ENCODE measurements at places on chromosomes 2 and 18.

- DNase-seq, result no peak
Measured at GRCh38 chr2:200839513-200839912, 24.9 kb downstream of the CLK1 start.

- DNase-seq, result no peak
Measured at GRCh38 chr2:85718885-85719492, 24.8 kb downstream of the GNLY start.

- no peak for DNase-seq
Measured at GRCh38 chr2:186459009-186459408, 27.1 kb upstream of the ZC3H15 start.

GRCh38 chr2:74149570-74150319, 2.0 kb upstream of the BOLA3 start:
- no peak for DNase-seq

DNA sequence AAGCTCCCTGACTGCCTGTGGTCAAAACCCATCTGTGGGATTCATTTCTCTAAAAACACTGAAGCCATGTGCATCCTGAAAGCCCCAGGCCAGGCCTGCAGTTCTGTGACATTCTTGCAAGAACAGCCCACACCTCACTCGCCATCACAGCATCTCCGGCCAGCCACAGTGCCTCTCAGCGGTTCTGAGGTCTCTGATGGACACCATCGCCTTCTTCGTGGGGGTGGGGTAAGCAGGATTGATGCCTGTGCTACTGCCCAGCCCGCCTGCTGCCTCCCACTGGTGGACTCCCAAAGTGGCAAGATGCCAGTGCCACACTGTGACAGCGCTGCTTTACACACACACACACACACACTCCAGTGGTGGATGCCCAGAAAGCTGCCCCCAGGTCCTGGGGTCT, 5.2 kb upstream of the PRLH start:
- no peak for DNase-seq

Measured in stimulated activated CD4-positive, alpha-beta T cell treated with anti-CD3 and anti-CD28 coated beads, Interleukin-15, amount 100 ng/mL, for 1 hour (primary cell).